Osteoblast (primary cell): ENCODE measurements at places on chromosomes 6 and 20. TPM values are rescaled to one million over a fixed set of nuclear protein-coding genes. Genes with fewer than 3 reads are reported as not detected.

The EZR gene
- total RNA-seq, result 69.8 and 89.4 TPM in 2 replicates

The CST7 gene
- not detected in 2 replicates for total RNA-seq

The LIN28B gene
- not detected in 2 replicates for total RNA-seq

The WFDC10B gene
- total RNA-seq, result not detected in 2 replicates

- H3K27me3 ChIP-seq, result no peaks in the 10 kb centered on the region
- H3K4me3 ChIP-seq, result peak overlapping the region; percentile 60
- no peak for DNase-seq
- peaks cover 27% of the 10 kb centered on the region for H3K4me1 ChIP-seq
- no peak overlapping the region for H3K27ac ChIP-seq
- peaks cover 7% of the 10 kb centered on the region for H3K36me3 ChIP-seq
Observed at GRCh38 chr6:144582939-144583613, 297.9 kb downstream of the UTRN start.

DNA sequence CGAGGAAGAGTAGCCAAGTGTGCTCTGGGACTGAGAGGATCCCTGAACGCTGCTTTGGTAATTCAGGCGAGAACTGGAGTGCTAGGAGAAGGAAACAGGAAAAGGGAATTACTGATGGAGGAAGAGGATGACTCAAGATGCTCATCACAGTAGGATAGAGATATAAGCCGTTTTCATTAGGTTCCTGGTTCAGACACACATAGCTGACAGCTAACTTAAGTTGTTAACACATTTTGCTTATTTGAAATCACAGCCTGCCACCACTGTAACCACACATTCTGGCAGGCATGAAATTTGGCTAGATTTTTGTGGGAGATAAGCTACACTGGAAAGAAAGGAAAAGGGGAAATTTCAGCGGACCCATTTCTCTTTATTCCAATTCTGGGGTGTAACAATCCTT, 138.2 kb upstream of the SLC22A16 start:
- no peak for DNase-seq
- no peaks in the 10 kb centered on the region for H3K4me1 ChIP-seq
- H3K27me3 ChIP-seq, result no peaks in the 10 kb centered on the region
- no peak overlapping the region for H3K27ac ChIP-seq
- no peak overlapping the region for H3K4me3 ChIP-seq

DNA sequence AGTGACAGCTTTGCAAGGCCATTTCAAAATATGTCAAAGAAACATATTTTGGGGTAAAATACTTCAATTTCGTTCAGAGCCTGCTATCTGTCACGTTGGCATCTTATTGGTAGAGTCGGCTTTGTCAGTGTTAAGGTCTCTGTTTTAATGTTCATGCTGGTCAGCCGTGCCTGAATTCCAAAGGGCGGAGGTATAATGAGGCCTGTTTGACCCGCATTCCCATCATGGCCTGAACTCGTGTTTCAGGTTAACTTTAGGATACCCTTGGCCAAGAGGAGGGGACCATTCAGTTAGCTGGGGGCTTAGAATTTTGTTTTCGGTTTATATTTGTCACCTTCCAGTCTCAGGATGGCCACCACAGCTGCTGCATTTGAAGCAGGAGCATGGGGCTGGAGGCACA, 236.4 kb downstream of the NFATC2 start:
- no peaks in the 10 kb centered on the region for H3K36me3 ChIP-seq
- H3K4me1 ChIP-seq, result peaks cover 9% of the 10 kb centered on the region
- no peak for DNase-seq
- H3K4me3 ChIP-seq, result no peak overlapping the region
- no peaks in the 10 kb centered on the region for H3K27me3 ChIP-seq

GRCh38 chr20:59782986-59783640, 150.3 kb downstream of the SYCP2 start:
- H3K27me3 ChIP-seq, result no peaks in the 10 kb centered on the region
- DNase-seq, result peak; percentile 93
- no peak overlapping the region for H3K27ac ChIP-seq
- H3K36me3 ChIP-seq, result no peaks in the 10 kb centered on the region

DNA sequence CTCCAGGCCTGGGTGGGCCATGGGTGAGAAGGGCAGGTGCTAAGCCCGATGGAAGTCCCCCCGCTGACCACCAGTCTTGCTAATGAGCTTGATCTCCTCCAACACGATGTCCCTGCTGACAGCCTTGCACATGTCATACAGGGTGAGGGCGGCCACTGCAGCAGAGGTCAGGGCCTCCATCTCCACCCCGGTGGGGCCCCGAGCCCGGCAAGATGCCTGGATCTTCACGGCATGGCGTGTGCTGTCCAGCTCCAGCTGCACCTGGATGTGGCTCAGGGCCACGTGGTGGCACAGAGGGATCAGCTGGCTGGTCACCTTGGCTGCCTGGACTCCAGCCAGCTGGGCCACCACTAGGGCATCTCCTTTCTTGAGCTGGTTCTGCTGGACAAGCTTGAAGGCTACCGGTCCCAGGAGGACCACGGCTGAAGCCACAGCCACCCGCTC, 27.9 kb downstream of the MOCS1 start:
- no peak overlapping the region for H3K27ac ChIP-seq
- H3K4me3 ChIP-seq, result no peak overlapping the region
- DNase-seq, result no peak
- no peaks in the 10 kb centered on the region for H3K4me1 ChIP-seq
